ENCODE measurements at places on chromosomes 7 and 10. TPM values are rescaled to one million over a fixed set of nuclear protein-coding genes. Genes with fewer than 3 reads are reported as not detected.

DNA sequence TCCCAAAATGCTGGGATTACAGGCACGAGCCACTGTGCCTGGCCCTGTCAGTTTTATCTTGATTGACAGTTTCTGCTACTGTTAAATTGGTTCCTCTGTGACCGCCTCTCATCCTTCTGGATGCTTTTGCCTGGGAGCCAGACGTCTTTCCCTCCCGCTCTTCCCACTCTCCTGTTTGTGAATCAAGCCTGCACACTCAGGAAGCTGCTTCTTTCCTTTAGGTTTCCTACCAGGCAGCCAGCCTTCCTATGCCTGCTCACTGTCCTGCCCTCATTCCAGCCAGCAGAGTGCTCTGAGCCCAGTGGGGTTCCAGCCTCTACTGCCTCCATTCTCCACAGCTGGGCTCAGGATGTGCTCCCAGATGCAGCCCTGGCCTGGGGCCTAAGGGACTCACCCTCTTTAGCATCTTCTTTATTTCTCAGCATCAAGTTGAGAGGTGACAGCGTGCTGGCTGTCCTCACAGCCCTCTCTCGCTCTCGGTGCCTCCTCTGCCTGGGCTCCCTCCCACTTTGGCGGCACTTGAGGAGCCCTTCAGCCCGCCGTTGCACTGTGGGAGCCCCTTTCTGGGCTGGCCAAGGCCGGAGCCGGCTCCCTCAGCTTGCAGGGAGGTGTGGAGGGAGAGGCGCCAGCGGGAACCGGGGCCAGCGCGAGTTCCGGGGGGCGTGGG, 5.1 kb downstream of the SH2D4B start:
- peaks cover 29% of the 10 kb centered on the region for H3K4me1 ChIP-seq
- H3K27me3 ChIP-seq, result no peaks in the 10 kb centered on the region
- H3K4me3 ChIP-seq, result no peak overlapping the region
- no peaks in the 10 kb centered on the region for H3K36me3 ChIP-seq
- H3K27ac ChIP-seq, result no peak overlapping the region

DNA sequence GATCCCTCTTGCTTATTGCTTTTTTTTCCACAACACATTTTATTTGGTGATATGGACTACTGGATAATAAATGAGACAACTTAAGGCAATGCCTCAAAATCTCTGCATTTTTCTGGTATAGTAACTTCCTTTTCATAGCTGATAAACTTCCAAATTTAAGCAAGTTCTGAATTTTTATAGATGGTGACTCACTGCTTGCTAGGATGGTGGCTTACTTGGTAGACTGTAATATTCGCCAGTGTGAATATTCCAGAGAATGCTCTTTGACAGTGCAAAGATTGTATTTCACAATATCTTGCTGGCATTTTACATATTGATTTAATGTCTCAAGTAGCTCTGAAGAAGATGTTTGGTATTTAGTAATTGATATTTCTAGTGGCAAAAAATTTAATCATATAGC, 472.4 kb downstream of the TFEC start:
- no peak overlapping the region for H3K4me3 ChIP-seq
- H3K4me1 ChIP-seq, result no peaks in the 10 kb centered on the region
- no peaks in the 10 kb centered on the region for H3K27me3 ChIP-seq
- DNase-seq, result no peak

- no peak overlapping the region for H3K27ac ChIP-seq
- H3K36me3 ChIP-seq, result no peaks in the 10 kb centered on the region
- H3K4me1 ChIP-seq, result peaks cover 10% of the 10 kb centered on the region
Observed at GRCh38 chr7:80078159-80078731, 56.4 kb upstream of the GNAI1 start.

CREB5 gene
- 0.19 TPM for total RNA-seq

DNA sequence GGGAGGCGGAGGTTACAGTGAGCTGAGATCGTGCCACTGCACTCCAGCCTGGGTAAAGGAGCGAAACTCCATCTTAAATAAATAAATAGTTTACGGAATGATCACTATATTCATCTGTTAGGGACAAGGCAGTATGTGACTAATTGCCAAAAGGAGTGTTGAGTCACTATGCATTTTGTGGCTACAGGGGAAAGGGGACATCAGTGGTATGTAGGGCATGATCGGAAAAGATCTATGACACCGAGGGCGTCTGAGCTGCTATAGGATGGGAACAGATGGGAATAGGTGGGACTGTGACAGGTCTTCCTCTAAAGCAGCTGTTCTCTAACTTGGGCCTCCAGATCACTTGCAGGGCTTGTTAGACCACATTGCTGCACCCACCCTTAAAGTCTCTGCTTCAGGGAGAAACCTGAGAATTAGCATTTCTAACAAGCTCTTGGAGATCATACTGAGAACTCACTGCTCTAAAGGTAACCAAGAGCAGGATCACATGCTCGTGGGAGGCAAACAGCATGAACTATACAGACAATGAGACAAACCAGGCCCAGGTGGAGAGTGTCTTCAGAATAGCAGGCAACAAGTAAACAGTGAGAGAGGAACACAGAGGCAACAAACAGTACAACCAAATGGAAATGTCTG, 65.1 kb upstream of the ITGA8 start:
- H3K27ac ChIP-seq, result no peak overlapping the region
- peaks cover 40% of the 10 kb centered on the region for H3K36me3 ChIP-seq
- DNase-seq, result no peak
- no peak overlapping the region for H3K4me3 ChIP-seq

CALCR gene
- total RNA-seq, result not detected
